NCI-H510A (cell line): ENCODE measurements at places on chromosomes 16 and 17.
A peak's percentile ranks its signal among the peaks of the same experiment; 100 is the strongest.

DNA sequence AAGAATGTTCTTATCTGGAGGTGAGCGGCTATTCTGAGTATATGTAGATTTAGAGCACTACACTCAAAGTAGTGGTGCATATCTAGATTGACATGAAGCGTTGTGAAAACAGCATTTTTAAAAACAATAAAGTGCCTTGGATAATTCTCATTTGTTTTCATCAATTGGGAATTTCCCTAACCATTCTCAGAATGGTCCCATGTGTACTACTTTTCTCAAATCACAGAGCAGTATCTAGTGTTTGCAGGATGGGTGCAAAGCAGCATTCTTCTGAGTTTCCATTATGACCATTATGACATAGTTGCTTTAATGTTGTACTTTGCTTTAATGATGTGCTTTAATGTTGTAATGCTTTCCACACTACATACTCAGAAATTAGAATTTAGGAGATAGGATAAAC, 16.2 kb upstream of the BCAS3 start:
- no peak for DNase-seq

GRCh38 chr17:80799538-80800480, 191.8 kb upstream of the CHMP6 start:
- peak; percentile 43 for DNase-seq

GRCh38 chr16:14405611-14406537, 224.2 kb downstream of the PARN start:
- DNase-seq: no peak

DNA sequence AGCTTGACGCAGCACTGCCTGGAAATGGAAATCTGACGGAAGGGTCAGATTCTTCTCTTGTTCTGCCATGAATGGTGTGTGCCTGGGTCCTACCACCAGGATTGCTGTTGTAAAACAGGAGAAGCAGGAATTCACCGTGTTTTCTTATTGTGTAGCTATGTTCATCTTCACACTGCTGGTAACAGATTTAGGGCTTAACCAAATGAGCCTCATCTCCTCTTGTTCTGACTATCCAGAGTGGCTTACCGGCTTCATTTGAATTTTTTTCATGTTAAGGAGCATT, 97.3 kb upstream of the CHMP6 start:
- no peak for DNase-seq

- DNase-seq: no peak
Measured at GRCh38 chr16:77899416-77899815, 111.1 kb downstream of the VAT1L start.

DNA sequence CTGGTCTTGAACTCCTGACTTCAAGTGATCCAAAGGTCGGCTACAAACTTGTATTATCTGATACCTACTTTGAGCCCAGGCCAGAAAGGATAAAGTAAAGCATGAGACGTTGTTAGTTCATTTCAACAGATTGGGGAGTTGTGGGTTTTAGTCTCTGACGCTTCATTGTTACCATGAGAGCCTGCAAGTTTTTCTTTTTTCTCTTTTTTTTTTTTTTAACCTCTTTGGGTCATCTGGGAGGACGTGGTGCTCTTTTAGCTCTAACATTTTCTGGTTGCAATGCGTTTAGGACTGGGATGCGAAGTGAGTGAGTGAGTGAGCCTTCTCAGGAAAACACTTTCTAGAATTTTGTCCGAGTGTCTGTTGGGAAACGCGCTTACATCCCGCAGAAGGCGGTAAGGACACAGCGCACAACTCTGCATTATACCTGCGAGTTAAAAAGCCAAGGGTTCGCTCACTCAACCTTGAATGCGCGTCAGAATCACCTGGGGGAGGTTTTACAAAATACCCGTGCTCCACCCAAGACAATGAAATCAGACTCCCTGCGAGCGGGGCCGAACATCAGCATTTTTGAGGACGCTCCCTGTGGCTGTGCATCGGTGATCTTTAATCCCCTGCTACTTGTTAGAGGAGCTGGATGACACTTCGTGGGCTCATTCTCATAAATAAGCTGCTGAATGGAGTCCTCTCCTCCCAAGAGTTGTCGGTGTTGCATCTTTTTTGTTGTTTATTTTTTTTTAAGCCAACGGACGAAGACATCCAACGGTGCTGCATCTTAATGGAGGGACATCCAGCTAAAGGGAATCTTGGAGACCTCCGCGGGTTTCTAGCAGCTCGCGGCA, 629 bp upstream of the RNF135 start:
- peak; percentile 30 for DNase-seq

DNA sequence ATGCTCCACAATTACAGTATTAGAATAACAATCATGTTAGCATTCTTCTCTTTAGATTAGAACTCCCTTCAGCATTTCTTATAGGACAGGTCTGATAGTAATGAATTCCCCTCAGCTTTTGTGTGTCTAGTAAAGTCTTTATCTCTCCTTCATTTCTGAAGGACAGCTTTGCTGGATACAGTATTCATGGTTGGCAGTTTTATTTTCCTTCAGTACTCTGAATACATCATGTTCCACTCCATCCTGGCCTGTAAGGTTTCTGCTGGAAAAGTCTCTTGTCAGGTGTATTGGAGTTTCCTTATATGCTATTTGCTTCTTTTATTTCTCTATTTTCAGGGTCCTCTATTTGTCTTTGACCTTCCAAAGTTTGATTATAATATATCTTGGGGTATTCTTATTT, 4.0 kb upstream of the ABCA10 start:
- DNase-seq: no peak

- no peak for DNase-seq
Measured at GRCh38 chr16:4362476-4363135, 9.0 kb upstream of the VASN start.

- no peak for DNase-seq
Measured at GRCh38 chr16:50644729-50645128, 36.4 kb downstream of the SNX20 start.

GRCh38 chr16:77273-77806, 685 bp upstream of the MPG start:
- DNase-seq: no peak

DNA sequence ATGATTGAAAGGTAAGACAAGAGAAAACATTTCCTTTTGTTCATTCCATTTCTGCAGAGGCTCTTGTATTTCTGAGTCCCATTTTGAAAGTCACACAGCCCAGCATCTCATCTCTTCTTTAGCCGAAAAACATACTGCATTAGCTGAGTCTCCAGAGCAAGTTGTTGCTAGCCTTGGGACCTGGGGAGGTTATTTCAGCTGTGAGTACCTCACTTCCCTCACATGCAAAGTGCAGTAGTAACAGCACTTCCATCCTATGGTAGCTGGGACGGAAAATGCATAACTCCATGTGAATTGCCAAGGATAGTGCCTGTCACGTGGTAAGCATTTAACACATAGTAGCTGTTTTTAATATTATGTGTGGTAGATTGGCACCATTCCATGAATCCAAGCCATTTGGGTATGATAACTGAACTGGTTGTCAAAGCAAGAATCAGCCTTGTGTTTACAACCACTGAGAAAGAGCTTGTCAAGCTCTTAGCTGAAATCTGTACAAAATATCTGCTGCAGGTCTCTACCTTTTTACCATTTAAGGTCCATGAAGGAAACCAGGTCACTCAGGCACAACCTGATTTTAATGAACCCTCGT, 345.7 kb downstream of the CDH13 start:
- no peak for DNase-seq

DNA sequence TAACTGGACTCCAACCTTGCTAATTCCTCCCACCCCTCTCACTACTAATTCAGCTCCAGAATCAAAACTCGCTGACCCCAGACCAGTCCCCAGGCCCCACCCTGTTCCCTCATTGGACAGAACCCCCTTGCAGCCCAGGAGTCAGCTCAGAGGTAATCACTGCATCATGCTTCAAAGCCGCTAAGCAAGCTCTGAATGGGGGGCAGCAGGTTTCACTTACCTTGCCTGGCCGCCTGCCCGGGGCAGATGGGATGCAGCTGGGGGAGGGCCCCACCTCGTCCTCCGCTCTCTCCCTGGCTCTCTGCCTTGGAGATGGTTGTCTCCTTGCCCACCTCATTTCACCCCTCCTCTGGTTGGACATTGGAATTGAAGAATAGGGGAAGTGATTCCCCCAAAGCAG, 4.8 kb upstream of the NGFR start:
- no peak for DNase-seq

GRCh38 chr16:79439901-79440300, 160.6 kb downstream of the MAF start:
- no peak for DNase-seq

DNA sequence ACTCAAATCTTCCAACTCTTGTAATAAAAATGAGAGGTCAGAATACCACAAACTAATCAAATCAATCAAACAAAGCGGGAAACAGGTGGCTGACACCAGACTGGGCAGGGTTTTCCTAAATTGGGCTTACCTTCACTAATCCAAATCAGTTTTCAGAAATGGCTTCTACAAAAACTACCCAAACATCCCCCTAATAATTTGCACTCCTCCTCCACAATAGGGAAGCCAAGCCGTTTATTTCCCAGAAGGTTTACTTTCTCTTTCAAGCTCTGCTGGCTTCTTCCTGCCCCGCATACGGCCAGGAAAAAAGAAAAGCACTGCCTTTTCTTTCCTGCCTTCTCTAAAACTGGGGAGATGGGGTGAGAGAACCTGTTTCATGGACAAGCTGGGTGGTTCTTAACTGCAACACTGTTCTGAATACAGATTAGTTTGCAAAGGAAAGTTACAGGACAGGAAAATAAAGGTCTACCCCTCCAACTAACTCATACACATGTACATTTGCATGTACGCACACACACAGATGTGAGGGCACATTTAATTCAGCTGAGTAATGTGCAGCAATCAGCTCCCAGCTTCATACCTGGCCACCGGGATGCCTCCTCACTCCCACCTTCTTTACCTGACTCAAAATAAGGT, 9.2 kb downstream of the STAT3 start:
- no peak for DNase-seq

DNA sequence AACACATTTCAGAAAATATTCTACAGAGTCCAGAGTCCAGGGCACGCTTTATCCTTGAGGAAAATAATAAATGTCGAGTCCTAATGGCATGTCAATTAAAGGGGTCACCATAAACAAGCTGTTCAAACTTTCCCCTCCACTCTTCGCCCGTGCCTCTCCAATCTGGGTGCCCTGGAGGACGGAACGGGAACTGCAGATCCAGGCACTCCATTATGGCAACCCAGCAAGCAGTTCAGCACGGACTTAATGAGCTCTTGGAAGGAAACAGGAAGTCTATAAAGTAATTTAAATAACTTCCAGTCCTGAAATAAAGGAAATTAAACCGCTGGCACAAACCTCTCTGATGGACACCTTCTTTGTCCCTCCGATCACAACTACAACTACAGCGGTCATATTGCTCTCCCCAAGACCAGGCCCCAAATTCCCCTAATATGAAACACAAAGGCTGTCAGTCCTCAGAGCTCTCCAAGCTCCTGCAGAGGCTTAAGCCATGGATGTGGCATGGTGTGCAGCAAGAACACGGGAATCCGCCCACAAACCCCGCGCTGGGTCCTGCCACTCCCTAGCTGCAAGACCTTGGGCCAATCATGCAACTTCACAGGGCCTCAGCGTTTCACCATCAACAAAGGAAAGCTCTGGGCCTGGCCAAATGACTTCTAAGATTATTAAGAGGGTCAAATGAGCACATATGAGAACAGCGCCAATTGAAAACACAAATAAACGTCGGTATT, 52.6 kb downstream of the ZFHX3 start:
- DNase-seq: no peak

GRCh38 chr17:60080545-60080944, 1.8 kb upstream of the HEATR6 start:
- no peak for DNase-seq

- DNase-seq: no peak
Measured at GRCh38 chr16:55349867-55350266, 25.9 kb downstream of the IRX6 start.

DNA sequence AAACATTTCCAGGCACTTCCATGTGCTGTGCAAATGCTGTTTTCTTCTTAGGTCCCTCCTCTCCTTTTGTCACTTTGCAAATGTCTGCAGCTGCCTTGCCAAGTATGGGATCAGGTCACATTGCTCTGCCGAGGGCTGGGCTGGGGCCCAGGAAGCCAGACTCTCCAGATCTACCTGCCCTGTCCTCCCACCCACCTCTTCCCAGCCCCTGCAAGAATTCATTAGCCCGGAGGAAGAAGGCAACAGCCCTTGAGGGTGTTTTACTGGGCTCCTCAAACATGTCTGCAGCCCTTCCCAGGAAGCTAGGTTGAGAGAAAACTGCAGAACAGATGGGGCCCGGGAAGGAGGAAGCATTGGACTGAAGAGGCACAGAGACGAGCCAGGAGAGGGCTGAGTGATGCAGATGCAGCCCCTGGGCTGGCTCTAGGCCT, 47.1 kb downstream of the WSB1 start:
- no peak for DNase-seq

- no peak for DNase-seq
Measured at GRCh38 chr16:80060470-80060869, 459.9 kb upstream of the MAF start.

DNA sequence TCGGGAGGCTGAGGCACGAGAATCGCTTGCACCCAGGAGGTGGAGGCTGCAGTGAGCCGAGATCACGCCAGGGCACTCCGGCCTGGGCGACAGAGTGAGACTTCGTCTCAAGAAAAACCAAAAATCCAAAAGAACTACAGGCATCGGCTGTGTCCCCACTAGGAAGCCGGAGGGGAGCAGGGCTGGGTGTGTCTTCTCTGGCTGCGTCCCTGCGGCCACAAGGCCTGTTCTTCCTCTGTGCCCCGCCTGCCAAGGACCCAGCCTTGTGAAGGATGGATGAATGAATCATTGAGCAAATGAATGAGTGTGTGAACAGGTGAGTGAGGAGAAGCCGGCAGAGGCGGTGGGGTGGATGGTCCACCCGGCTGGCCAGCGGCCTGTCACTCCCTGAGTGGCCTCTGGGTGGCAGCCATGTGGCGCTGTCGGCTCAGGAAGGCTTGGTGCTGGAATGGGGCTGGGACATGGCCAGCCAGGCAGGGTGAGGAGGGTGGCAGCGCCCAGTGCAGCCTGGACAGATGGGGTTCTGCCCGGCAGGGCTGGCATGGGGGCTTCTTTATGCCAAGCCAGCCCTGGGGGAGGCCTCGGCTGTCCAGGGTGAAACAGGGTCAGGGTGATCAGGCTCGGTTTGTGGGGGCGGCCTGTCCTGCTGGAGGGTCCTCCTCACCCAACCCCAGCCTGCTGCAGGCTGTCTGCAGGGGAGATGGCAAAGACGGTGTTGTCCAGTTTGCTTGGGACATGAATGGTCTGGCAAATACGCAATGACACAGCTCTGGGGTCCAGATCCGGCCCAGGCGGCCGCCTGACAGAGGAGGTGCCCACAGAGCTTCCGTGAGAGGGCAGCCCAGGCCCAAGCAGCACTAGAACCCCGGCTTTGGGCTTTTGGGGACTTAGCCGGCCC, 21.7 kb downstream of the SLC25A10 start:
- peak; percentile 67 for DNase-seq

GRCh38 chr17:10798332-10798749, 5.6 kb downstream of the TMEM238L start:
- no peak for DNase-seq

GRCh38 chr16:12547608-12547922, 256.1 kb downstream of the CPPED1 start:
- DNase-seq: no peak

- no peak for DNase-seq
Measured at GRCh38 chr17:29571883-29572681, 3.6 kb downstream of the TP53I13 start.

DNA sequence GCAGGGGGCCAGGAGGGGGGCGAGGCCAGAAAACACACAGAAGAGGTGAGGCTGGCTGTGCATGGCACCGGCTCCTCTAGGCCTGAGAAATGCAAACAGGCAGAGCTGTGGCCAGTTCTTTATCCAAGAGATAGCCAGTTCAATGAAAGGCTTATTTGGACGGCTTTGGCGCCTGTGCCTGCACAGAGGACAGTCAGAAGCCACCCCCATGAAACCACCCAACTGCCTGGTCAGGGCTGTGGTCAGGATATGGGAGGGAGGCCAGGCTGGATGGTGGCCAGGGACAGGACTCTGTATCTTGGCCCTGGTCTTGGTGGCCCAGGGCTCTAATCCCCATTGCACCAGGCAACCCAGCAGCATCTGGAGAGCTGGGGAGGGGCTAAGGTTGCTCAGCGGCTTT, 24.5 kb upstream of the GPRC5C start:
- DNase-seq: no peak
